ENCODE measurements at places on chromosomes 6 and 20. TPM values are rescaled to one million over a fixed set of nuclear protein-coding genes. Genes with fewer than 3 reads are reported as not detected.

DNA sequence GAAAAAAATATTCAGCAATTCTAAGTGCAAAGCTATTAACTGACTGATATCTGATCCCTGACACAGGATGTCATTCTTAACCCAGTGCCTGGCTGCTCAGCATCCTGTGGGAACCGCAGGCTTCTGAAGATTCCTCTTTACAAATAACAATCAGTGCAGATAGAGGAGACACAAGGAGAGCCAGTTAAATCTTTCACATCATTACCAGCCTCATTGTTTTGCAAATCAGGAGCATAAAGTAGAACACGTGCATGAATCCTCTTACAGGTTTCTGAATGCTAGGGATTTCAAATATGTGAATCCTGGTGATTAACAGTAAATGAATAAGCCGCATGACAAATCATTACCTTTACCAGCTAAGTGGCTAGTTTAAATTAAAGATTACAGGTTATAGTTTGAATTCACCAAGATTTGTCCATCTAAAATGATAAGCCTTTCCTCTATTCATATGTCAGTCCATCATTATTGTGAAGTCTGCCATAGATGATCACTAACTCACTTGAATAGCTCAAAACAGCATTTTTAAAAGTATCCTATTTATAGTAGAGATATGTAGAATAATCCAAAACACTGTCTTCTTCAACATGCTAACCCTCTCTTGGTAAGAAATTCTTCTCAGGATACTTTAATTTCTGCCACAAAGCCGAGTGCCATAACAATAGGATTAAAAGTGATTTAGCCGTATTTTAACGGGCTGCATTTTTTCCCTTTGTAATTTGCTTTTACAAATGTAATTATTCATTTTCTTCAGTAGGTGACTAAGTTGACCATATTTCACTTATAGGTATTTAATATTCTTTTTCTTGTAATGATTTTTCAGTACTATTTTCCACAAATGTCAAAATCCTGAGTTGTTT is 367.3 kb upstream of the EPHA7 start:
- DNase-seq = no peak

DNA sequence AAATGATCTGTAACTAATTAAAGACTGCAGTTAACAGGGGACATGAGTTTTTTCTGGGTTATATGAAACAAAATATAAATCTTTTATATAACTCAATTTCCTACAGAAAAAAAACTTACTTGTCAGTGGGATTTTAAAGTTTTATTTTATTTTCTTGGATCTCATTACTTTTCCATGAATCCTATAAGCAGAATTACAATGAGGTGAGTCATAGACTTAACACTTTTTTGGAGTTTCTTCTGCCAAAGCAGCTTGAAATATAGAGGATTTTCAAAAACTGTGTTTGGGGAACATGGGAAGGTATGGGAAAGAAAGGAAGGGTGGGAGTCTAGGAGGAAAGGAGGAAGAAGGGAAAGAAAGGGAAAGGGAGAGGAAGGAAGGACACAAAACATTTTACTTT is 130.7 kb downstream of the AIG1 start:
- no peak for DNase-seq

DNA sequence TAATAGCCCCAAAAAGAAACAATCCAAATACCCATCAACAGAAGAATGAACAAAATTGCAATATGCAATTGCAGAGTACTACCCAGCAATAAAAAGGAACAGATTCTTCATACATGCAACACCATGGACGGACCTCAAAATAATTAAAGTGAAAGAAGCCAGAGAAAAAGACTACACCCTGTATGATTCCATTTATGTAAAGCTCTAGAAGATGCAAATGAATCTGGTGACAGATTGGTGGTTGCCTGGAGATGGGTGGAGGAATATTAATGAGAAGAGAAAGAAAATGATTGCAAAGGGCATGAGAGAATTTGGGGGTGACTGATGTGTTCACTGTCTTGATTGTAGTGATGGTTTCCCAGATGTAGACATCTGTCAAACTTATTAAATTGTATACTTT is 51.8 kb downstream of the HECA start:
- no peak for DNase-seq

The MUCL3 gene
- total RNA-seq = not detected

GRCh38 chr20:4151342-4151741 is 136.0 kb upstream of the RNF24 start:
- no peak for DNase-seq

DNA sequence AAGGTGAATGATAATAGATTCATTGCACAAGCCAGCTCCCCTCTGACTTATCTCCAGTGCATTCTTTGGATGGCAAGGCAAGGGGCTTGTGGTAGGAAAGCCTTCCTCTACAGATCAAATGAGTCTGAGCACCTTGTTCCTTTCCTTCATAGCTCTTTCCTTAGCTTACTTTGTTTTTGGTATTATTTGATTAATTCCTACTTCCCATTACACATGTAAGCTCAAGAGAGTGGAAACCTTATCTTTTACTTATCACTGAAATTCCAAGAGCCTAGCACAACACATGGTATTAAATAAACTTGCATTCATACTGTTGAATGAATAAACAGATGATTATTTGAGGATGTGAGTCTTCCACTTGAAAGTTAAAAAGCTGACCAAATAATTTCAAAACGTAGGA is 41.7 kb downstream of the FRK start:
- no peak for DNase-seq

The PLAGL2 gene
- total RNA-seq = 6.7 TPM

GRCh38 chr6:40499215-40499614 is 87.9 kb downstream of the LRFN2 start:
- no peak for DNase-seq

GRCh38 chr6:132194529-132194928 is 206.7 kb downstream of the MOXD1 start:
- DNase-seq = no peak

DNA sequence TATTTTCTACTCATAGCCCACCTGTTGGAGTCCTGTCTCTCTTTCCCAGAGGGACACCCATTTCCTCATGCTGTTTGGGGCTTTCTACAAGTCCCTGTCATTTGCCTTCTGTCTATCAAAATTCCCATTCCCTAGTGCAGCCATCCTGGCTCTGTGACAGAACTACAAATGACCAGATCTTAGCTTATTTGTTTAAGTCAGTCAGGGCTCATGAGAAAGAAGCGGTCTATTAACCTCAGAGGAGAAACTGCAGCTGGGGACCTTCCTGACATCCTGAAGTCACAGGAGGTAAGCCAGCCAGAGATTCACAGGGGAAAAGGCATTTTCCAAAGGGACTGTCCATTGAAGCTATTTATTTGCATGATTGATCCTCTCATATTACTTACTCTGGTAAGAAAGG is 1.7 kb upstream of the COL9A1 start:
- DNase-seq = no peak

The PAK5 gene
- not detected for total RNA-seq
